HFFc6 (cell line): ENCODE measurements at places on chromosomes 11 and 22. TPM values are rescaled to one million over a fixed set of nuclear protein-coding genes. Genes with fewer than 3 reads are reported as not detected.

Gene ST13
- total RNA-seq = 230 to 244 TPM (median 243 TPM) in 3 replicates

Gene SNX32
- not detected in 3 replicates for total RNA-seq

Gene CNTF
- total RNA-seq = 0.74 to 1.3 TPM (median 0.77 TPM) in 3 replicates

Gene CSNK2A3
- total RNA-seq = 1.7 to 3.6 TPM (median 2.3 TPM) in 3 replicates

Gene NCR3LG1
- 2.5 TPM in 2 replicates for total RNA-seq

Gene NRGN
- 3.3 to 6.0 TPM (median 5.8 TPM) in 3 replicates for total RNA-seq

Gene ALKBH3
- 25.1 to 39.7 TPM (median 29.5 TPM) in 3 replicates for total RNA-seq

Gene CEP164
- total RNA-seq = 28.1 to 35.7 TPM (median 35.0 TPM) in 3 replicates

GRCh38 chr22:42356533-42356932, 75.7 kb downstream of the NFAM1 start:
- DNase-seq = no peak

DNA sequence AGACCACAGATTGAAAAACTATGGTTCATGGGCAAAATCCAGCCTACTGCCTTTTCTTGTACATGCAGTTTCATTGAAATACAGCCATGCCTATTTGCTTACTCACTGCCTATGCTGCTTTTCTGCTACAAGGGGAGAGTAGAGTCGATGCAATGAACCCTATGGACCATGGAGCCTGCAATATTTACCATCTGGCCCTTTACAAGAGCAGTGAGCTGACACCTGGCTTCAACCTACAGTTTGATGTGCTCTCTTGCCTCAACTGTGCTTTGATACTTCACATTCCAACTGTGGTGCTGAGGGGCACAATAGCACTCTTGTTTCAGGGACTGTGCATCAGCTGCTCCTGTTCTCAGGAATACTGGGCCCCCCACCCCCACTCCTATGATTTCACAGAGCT, 239.5 kb upstream of the SORL1-AS1 start:
- no peak for DNase-seq

GRCh38 chr22:34696557-34696956, 369.4 kb upstream of the ISX start:
- DNase-seq = no peak

GRCh38 chr11:85810871-85811611, at the start of gene SYTL2:
TSS of gene SYTL2 (minus strand) at chr11:85811141. CDS start at chr11:85757725, 53,416 bp downstream.
- no peak for DNase-seq

DNA sequence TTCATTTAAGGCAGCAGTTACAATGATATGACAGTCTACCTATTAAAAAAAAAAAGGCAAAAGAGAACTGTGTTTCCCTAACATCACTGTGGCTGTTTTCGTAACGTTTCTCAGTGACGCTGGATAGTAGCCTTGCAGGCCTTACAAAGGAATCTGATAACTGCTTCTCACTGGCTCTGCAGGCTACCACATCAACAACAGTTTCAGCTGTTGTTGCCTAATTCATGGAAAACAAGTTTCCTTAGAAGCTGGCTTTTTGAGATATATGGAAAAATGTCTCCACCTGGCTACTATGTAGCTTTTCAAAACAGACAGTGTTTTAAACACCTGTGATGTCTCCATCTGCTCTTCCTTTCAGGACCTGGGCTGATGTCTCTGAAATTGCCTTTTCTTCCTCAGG, 3.8 kb downstream of the OR51V1 start:
- DNase-seq = no peak

- DNase-seq = no peak
Observed at GRCh38 chr22:41914611-41915034, 251 bp downstream of the SHISA8 start.

GRCh38 chr22:22698263-22698750, 53.9 kb downstream of the GGTLC2 start:
- DNase-seq = no peak

DNA sequence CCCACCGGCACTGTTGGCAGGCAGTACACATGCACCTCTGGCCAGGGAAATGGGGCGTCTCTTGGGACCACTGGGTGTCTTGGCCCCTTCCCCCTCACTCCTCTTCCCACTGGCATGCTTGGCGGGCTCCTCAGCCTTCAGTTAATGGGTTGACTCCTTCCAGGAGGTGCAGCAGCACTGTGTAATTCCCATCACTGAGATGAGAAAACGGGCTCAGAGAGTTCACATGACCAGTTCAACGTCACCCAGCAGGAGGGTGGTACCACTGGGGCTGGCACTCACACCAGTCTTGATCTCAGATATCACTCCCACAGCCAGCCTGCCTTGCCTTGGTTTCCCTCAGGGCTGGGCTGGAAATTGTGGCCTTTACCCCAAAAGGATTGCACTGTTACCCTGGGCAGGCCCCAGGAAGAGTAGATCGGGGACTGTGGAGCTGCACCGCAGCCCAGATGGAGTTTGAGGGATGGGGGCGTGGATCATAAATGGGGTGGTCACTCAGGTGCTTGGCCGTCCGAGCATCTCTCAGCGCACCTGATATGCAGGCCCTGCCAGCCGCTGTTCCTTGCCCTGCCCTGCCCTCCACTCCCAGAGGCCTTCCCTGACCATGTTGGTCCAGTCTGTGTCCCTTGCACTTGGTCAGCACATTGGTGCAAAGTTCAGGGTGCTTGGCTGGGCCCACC, 16.9 kb downstream of the CAPN5 start:
- no peak for DNase-seq

GRCh38 chr11:86241956-86242535, 2.5 kb upstream of the EED start:
- DNase-seq = no peak

DNA sequence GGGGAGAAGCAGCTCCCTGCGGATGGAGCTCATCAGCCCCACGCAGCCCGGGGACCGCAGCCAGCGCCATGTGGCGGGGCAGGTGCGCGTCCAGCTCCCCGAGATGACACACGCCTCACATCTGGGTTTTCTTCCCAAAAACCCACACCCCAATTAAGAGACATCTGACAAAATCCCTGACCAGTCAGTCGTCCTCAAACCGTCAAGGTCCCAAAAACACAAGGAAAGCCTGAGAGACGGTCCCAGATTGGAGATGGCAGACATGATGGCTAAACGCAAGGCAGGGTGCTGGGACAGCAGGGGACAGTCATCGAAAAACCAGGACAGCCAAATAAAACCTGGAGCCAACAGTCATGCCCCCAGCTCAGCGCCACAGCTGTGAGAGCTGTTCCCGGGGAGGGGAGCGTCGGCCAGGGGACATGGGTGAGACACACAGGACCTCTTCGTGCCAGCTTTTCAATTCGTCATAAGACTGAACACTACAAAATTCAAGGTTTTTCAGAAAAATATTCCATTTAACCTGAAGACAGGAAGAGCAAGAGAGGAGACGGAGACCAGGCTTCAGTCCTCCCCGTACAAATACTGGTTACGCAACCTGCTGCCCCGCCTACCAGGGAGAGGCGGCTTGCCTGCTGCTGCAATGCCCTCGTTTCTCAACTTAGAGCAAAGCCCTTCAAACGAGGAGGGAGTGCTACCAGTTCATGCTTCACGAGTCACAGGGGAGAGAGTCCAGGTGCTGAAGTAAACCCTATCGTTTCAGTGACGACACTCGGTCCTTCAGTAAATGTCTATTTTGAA, 10.5 kb downstream of the TOLLIP start:
- no peak for DNase-seq
